ENCODE measurements at places on chromosomes 2 and 18.

GRCh38 chr2:46704593-46704992 lies 211.0 kb downstream of the MCFD2 start:
- no peaks in the 10 kb centered on the region for H3K27me3 ChIP-seq
- DNase-seq = no peak
- no peak overlapping the region for H3K27ac ChIP-seq
- H3K4me3 ChIP-seq = no peak overlapping the region
- H3K36me3 ChIP-seq = no peaks in the 10 kb centered on the region

DNA sequence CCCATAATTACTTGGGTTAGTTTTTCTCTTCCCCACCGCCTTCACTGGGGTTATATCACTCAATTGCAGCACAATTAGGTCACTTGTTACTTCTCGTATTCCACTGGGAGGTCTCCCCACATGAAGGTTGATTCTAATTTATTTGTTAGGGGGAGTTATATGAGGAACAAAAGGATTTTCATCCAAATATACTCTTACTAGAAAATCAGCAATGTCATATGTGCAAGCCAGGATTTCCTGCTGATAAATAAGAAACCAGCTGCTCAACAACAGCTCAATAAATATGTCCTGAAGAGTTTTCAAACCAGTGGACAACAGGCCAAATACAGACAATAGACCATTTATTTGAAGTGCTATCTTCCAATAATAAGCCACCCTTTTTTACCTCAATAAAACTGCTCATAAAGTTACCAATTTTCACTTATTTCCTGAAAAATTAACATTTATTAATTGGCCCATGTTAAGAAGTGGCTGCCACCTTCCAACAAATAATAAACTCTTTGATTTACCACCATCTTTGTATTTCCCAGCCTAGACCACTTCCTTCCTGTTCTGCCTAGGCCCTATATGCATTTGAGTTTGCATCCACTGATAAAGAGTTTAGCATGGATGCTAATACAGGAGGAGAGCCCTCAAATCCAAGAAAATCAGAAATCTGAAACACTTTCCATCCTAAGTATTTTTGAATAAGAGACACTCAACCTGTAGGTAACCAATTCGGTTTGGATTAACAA lies 184.4 kb upstream of the SLC39A10 start:
- no peak overlapping the region for H3K27ac ChIP-seq
- no peaks in the 10 kb centered on the region for H3K27me3 ChIP-seq
- no peaks in the 10 kb centered on the region for H3K4me1 ChIP-seq
- H3K4me3 ChIP-seq = no peak overlapping the region

DNA sequence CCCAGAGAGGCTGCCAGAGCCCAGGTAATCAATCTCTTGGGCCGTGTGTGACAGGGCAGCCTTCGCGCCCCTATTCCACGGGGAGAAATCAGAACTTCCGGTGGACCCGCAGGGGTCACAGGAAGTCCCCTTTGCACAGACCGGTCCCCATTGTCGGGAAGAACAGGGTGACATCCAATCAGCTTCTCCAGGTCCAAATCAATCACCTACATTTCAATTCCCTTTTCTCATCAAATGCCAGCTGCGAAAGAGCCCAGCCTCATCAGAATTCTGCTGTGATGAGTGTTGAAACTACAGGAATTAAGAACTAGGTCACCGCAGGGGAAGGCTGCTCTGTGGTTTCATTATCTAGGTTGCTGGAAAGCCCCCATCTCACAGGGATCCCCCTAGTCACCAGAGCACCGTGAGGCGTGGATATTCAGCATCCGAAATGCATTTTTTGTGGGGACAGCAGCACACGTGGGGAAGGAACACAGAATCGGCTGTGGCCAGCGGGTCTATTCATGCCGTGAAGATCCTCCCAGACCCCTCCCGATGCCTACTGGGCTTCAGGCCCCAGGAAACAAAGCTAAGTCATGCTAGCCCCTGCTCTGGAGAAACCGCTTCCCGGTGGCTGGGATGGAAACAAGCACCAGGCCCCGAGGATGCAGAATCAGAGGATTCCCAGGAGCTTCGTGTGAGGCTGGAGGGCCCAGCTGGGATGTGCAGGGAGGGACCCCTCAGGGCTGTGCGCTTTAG lies 193.7 kb upstream of the ID2 start:
- H3K4me1 ChIP-seq = peaks cover 4% of the 10 kb centered on the region
- no peaks in the 10 kb centered on the region for H3K36me3 ChIP-seq

- H3K27ac ChIP-seq = no peak overlapping the region
- no peaks in the 10 kb centered on the region for H3K36me3 ChIP-seq
- no peaks in the 10 kb centered on the region for H3K4me1 ChIP-seq
- H3K27me3 ChIP-seq = no peaks in the 10 kb centered on the region
- DNase-seq = no peak
Observed at GRCh38 chr2:230938516-230939065, 13.5 kb upstream of the GPR55 start.

GRCh38 chr2:190519975-190520767 lies 14.4 kb downstream of the NEMP2 start:
- no peaks in the 10 kb centered on the region for H3K4me1 ChIP-seq
- no peak for DNase-seq
- H3K36me3 ChIP-seq = no peaks in the 10 kb centered on the region
- no peak overlapping the region for H3K27ac ChIP-seq

GRCh38 chr2:226932443-226932842 lies 96.6 kb downstream of the RHBDD1 start:
- DNase-seq = no peak
- no peaks in the 10 kb centered on the region for H3K4me1 ChIP-seq
- no peak overlapping the region for H3K27ac ChIP-seq
- no peak overlapping the region for H3K4me3 ChIP-seq
- no peaks in the 10 kb centered on the region for H3K27me3 ChIP-seq

DNA sequence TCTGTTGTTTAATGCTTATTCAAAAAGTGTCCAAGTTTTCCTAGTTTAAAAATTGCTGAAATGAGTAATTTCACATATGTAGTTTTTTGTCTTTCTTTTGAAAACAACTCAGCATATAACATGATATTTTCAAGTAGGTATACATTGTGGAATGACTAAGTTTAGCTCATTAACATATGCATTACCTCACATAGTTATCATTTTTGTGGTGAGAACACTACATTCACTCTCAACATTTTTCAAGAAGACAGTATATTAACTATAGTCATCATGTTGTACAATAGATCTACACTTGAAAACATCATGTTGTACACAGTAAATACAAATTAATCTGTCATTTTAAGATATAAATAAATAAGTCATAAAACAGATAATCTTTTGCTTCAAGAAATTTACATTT lies 340.0 kb downstream of the CCDC85A start:
- no peak overlapping the region for H3K27ac ChIP-seq
- DNase-seq = no peak
- no peaks in the 10 kb centered on the region for H3K36me3 ChIP-seq
- no peaks in the 10 kb centered on the region for H3K27me3 ChIP-seq
- no peak overlapping the region for H3K4me3 ChIP-seq
- H3K4me1 ChIP-seq = peaks cover 4% of the 10 kb centered on the region

GRCh38 chr2:12035029-12035720 lies 288.7 kb downstream of the LPIN1 start:
- DNase-seq = no peak
- H3K27me3 ChIP-seq = no peaks in the 10 kb centered on the region
- no peaks in the 10 kb centered on the region for H3K36me3 ChIP-seq
- no peak overlapping the region for H3K27ac ChIP-seq
- no peak overlapping the region for H3K4me3 ChIP-seq
- no peaks in the 10 kb centered on the region for H3K4me1 ChIP-seq

DNA sequence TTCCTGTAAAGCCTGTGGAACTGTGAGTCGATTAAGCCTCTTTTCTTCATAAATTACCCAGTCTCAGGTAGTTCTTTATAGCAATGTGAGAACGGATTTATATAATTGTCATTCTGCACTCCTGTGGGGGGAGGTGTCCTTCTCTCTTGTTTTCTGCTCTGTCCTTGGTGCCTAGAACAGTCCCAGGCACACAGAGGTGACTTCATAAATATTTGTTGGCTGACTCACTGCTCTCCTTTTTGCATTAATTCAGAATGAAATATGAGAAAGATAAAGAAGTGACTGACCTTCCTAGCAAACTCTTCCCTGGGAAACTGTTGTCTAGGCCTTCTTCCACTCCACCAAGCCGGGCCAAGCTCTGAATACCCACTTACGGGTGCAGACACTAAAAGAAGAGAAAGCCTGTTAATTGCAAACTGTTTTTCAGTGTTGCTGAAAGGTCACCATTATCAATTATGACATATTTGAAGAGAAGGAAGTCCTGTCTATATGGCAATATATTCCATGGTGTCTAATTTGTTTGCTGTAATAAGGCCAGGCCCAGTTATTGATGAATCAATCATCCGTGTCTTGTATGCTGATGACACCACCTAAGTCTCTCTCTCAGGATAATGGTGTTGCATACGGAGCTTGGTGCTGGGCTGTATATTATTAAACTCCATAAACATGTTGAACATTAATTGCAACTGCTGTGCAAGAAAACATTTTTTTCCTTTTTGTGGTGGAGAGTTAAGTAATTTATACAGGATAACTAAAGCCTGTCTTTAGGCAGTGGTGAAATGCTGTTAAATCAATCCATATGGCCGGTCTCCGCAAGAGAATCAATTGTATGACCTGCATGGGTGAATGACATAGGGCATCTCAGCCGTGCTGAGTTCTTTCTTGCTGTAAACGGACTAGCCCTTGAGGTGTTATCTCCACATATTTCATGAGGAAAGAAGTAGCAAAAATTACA lies 567.5 kb downstream of the SLC4A3 start:
- H3K36me3 ChIP-seq = no peaks in the 10 kb centered on the region
- no peaks in the 10 kb centered on the region for H3K27me3 ChIP-seq
- DNase-seq = no peak
- H3K4me1 ChIP-seq = peaks cover 2% of the 10 kb centered on the region

DNA sequence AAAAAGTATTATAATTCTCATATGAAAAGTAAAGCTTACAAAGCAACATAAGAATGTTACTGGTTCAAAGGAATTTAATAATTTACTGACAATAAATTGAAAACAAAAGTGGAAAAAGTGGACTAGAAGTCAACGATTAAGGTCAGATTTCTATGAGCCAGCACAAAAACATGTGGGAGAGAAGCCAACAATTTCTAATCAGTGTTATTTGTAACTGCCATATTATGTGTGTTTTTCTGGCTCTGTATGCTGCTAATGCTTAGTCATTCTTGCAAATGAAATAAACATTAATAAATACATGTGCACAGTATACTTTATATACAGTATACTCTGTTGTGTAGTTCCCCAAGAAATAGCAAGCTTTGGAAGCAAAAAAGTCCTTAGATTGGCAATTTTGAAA lies 301.3 kb upstream of the RGPD4 start:
- no peak overlapping the region for H3K4me3 ChIP-seq
- no peaks in the 10 kb centered on the region for H3K36me3 ChIP-seq
- no peak for DNase-seq
- H3K27ac ChIP-seq = no peak overlapping the region
- no peaks in the 10 kb centered on the region for H3K27me3 ChIP-seq
- H3K4me1 ChIP-seq = peaks cover 3% of the 10 kb centered on the region

DNA sequence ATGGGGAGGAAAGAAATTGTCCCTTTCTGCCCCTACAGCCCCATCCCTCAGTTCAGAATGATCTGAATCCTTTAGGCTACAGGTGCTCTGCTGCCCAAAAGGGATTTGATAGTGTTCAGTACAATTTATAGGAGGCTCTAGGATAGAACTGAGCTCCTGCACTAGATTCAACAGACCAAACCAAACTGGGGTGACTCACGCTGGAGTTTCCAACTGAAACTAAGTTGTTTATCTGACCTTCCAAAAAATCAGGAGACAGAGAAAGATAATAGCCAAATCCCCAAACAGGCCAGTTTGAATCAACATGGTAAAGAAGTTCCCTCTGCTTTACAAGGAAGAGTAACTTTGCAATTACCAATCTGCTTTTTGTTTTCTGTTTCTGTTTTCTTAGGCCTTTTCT lies 72.7 kb upstream of the MBOAT2 start:
- no peak overlapping the region for H3K4me3 ChIP-seq
- no peaks in the 10 kb centered on the region for H3K27me3 ChIP-seq
- H3K36me3 ChIP-seq = no peaks in the 10 kb centered on the region
- H3K27ac ChIP-seq = no peak overlapping the region
- no peaks in the 10 kb centered on the region for H3K4me1 ChIP-seq

DNA sequence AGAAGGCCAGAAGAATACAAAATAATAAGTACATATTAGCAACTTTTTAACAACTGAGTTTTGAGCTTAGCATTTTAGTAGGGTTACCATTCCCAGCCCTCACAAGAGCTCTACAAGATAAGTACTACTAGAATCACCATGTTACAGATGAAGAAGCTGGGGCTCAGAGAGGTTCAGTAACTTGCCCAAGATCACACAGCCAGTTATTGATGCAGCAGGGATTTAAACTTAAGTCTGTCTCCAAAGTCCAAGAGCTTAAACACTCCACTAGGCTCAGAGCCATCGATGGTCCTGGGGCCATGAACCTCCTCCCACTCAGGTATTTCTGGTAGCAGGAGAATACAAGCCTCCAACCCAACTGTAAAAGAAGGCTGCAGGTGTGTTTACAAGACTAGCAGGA lies 30.8 kb downstream of the TNS1 start:
- no peaks in the 10 kb centered on the region for H3K4me1 ChIP-seq
- no peak overlapping the region for H3K4me3 ChIP-seq
- H3K27ac ChIP-seq = no peak overlapping the region

DNA sequence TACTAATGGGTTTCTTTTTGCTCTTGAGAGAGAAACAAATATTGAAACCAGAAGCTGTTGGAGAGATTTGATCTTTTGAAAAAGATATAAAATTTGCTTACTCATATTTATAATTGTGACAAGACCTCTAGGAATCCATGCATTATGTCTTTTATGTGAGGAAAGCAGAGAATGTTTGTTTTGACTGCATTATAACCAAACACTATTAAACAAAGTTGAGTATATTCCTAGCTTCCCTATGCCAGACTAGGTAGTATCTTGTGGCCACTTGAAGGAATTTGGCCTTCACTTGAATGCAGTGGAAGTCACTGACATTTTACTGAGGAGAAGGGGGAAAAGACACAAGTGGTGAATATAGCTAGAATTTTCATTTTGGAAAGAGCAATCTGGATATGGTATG lies 521.8 kb upstream of the ZEB2 start:
- H3K4me3 ChIP-seq = no peak overlapping the region
- no peaks in the 10 kb centered on the region for H3K36me3 ChIP-seq
- no peak for DNase-seq

GRCh38 chr2:136167721-136168475 lies 49.9 kb upstream of the CXCR4 start:
- no peak overlapping the region for H3K27ac ChIP-seq
- H3K4me1 ChIP-seq = no peaks in the 10 kb centered on the region
- no peak for DNase-seq
- no peaks in the 10 kb centered on the region for H3K27me3 ChIP-seq
- H3K4me3 ChIP-seq = no peak overlapping the region

- peak overlapping the region; percentile 84 for H3K27ac ChIP-seq
- H3K36me3 ChIP-seq = no peaks in the 10 kb centered on the region
- no peak for DNase-seq
Observed at GRCh38 chr18:48975817-48976649, 25.3 kb upstream of the SMAD7 start.

- H3K4me1 ChIP-seq = no peaks in the 10 kb centered on the region
- DNase-seq = peak; percentile 62
- peak overlapping the region; percentile 19 for H3K27ac ChIP-seq
- no peak overlapping the region for H3K4me3 ChIP-seq
- no peaks in the 10 kb centered on the region for H3K36me3 ChIP-seq
Observed at GRCh38 chr2:28447943-28448792, 47.7 kb upstream of the PLB1 start.
